Hepatocyte (in vitro differentiated cells): ENCODE measurements at places on chromosomes 11 and 22. TPM values are rescaled to one million over a fixed set of nuclear protein-coding genes. Genes with fewer than 3 reads are reported as not detected.

DNA sequence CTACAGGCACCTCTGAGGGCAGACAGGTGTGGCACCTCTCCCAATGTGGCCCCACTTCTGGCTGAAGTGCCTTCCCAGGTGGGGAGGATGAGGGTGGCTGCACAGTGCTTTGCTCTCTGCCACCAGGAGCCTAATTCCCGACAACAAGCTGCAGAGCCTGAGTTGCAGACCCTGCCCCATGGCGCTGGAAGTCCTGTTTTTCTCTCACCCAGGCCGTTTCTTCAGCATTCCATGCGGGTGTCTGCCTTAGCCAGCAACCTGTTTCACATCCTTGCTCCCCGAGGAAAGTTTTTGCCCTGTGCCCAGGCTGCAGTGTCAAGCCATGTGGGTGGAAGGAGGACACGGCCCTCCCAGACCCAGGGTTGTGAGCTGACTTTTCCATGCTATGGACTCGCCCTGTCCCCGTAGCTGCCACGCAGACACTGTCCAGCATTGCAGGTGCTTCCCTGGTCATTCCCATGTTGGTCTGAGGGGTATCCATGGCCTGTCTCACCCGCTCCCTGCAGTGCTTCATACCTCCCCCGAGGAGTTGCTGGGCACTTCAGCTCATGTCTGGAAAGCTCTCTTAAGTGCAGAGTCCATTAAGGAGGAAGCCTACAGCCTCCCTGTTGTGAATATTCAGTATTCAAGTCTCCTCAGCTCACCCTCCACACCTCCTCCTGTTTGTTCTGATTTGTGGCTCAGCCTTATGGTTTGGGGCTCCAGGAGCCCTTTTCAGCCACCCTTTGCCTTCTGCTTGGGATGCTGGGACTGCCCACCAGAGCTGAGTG, 2.9 kb downstream of the DAGLA start:
- DNase-seq = no peak

DNA sequence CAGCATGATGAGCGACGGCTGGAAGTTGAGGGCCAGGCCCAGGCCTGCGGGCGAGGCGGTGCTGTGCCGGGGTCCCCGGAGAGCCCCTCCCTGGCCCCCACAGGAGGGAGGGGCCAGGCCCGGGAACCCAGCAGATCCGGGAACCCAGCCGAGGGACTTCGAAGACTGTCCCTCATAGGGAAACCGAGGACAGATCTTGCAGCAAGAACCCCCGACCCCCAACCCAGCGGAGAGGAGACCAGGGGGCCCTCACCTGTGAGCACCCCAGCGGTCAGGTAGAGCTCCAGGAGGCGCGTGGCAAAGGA, 2.4 kb downstream of the SLC16A8 start:
- DNase-seq = no peak

DNA sequence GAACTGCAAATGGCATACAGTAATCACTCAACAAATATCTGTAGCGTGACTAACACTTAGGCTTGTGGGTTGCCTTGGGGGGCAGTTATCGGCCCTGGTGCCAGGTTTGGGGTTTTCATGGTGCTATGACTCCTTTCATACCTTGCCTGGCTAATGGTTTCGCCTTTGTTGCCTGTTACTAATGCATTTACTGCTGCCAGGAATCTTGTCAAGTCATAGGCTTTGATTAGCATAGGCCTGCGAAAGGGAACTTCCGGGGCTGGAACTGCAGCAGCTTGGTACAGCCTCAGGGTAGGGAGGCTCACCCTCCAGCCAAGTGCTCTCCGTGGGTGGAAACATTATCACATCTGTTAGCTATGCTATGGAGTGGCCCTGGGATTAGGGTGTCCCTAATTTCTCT, 13.2 kb downstream of the SLC25A18 start:
- no peak for DNase-seq

DNA sequence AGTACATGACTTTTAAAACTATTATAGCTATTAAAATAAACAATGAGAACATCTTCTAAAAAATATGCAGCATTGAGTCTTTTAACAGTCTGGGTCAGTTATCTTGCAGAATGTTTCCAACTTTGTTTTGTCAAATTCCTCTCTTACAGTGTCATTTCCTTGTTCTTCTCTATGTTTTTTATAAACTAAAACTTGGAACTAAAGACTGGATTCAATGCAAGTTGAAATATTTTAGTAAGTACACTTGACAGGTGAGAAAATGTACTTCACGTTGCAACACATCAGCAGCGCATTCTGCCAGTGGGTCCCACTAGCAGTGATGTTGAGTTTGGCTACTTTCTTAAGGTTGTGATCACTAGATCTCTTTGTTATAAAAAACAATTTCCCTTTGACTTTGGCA, 1407.6 kb upstream of the RAG2 start:
- DNase-seq = no peak

DNA sequence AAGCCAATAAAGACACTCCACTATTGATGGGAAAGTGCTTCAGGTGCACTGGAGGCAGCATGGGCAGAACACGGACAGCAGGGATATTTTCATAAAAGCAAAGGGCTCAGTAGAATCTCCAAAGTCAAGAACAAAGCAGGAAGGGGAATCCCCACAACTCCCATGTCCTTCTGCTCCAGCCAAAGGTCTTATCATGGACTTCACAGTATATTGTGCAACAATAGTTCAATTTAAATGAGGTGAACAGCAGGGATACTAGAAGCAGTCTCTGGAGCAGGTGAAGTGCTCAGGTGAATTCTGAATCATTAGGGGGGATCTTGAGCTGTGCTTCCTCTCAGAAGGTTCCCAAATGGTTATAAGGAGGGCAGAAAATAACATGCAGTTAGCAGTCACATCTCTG, 6.6 kb upstream of the OR2D2 start:
- DNase-seq = no peak

- no peak for DNase-seq
Observed at GRCh38 chr11:78768345-78768744, 193.7 kb upstream of the NARS2 start.

- no peak for DNase-seq
Observed at GRCh38 chr11:34542089-34542488, 28.5 kb upstream of the ELF5 start.

DNA sequence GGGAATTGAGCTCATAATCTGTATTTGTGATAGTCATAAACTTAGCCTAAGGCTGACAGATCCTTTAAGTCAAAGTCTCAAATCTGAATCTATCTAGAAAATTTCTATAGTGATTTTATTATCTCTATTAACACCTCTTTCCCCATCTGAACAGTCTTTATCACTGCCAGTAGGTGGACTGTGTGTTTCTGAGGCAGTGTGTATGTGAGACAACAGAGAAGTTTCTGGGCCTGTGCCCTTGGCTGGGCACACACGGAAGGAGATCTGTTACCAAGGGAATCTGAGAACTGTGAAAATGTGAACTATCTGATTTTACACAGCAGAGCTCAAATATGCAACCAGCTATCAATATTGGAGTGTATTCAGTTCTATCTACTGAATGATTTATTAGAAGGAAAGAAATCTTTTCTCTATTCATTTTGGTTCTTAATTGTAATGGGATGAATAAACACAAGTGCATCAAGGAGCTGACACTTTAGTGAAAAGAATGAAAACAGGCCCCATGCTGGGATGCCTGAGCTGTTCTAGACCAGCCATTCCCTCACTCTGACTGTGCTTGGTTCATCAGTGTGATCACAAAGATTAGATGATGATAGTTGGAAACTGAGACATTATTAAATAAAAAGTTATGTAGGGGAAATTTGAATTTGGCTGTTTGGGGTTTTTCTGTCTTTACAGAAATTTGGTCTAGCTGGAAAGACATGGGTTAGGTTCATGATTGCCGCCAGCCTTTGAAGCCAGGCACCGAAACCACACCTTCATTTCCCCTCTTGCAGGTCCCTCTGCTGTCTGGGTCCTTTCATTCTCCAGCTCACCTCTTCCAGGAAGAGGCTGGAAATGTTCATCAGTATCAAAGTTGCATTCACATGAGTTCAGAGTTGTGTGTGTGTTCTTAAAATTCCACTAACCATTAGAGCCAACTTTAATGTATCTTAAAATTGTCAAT, 68.1 kb downstream of the LIF start:
- DNase-seq = no peak

DNA sequence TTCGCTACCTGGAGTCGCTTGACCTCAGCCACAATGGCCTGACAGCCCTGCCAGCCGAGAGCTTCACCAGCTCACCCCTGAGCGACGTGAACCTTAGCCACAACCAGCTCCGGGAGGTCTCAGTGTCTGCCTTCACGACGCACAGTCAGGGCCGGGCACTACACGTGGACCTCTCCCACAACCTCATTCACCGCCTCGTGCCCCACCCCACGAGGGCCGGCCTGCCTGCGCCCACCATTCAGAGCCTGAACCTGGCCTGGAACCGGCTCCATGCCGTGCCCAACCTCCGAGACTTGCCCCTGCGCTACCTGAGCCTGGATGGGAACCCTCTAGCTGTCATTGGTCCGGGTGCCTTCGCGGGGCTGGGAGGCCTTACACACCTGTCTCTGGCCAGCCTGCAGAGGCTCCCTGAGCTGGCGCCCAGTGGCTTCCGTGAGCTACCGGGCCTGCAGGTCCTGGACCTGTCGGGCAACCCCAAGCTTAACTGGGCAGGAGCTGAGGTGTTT, 12.8 kb downstream of the TSKU start:
- DNase-seq = no peak

GRCh38 chr11:67371911-67372320, 1.5 kb downstream of the CLCF1 start:
- DNase-seq = no peak

DNA sequence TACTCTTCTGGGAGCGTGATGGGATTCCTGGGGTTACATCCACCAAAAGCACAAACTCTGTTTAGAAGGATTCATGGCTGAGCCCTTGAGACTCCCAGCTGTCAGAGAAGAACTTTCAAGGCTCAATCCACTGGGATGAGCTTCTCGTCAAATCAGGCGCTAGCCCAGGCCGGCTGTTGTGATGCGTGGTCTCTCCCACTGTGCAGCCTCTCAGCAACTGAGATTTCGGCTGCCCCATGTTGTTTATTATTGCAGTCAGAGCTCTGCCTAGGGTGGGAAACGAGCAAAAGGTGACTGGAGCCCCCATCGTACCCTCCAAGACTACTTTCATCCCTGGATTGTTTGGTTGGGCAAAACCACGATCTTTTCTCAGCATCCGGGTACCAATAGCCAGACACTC, 251.6 kb downstream of the ETS1 start:
- DNase-seq = no peak

DNA sequence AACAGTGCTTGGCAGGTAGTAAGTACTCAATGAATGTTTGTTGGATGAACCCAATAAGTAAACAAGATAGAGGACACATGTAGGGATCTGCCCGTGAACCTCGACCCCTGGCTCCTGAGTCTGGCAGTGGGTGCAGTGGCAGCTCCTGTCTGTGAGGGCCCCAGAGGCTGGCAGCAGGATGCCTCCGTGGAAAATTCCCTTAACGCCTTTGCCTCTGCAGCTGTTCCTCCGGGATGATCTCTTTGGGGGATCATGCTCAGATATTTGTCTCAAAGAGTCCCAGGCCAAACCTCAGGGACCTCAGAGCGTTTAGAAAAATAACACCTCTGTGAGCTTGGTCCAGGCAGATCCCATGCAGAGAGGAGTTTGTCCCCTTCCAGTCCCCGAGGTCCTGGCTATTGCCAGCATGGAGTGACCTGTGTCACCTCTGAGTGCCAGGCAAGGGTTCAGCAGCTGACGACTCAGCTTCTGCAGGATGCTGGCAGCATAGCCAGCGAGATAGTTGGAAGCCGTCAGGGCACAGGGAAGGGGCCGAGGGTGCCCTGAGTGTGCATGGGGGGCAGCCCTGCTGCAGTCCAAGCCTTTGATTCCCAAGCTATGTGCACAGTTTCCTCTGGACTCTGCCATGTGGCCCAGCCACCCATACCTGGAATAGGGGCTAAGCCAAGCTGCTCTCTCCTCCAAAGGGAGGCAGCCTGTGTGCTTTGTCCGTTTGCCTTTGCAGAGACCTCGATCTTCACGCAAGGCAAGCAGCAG, 613 bp upstream of the MCHR1 start:
- no peak for DNase-seq

GRCh38 chr22:21686634-21687393, 21.0 kb downstream of the PPIL2 start:
- DNase-seq = no peak

GRCh38 chr11:92711926-92712325, 257.5 kb upstream of the MTNR1B start:
- no peak for DNase-seq

DNA sequence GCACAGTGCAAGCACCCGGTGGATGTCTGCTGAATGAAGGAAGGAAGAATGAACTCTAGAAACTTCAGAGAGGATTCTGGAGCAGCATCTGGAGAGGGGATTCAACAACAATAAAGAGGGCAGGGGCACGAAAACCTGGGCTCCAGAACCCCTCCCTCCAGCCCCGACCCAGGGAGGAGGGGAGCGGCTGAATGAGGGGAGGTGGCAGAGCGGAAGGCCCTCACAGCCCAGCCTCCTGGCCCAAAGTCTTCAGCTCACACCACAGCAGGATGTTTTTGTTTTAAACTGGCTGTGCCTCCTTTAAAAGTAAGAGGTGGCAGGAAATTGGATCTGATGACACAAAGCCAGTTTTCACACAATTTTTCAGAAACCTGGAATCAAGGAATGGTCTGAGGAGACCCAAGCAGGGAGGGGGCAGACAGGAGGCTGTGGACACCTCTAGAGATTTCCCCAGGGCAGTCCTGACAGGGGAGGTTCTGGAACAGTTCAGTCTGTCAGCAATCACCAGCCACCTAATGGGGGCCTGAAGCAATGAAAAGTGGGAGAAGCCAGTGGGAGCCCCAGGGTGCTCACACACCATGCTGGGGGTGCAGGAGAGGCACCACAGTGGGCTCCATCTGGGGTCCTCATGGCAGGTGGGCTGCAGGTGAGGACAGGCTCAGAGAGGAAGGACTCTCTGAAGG, 44.4 kb upstream of the TCF20 start:
- DNase-seq = no peak

- peak; percentile 77 for DNase-seq
Observed at GRCh38 chr11:46119352-46120216, 1.7 kb downstream of the PHF21A start.

DNA sequence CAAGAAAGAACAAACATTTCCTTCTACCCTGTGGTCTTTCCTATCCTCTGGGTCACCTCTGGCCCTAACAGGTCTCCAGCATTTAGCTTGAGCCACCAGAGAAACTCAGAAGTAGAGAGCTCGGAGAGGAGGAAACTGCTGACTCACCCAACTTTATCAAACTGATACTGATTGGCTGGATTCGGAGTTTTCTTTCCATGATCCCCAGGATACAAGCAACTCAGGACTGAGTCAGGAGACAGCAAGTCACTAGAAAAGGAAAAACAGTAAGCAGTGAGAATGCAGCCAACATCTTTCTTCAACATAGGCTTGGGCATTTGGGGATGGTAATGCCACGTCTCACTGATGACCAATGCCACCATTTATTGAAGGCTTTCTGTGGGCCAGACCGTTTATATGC, 32.7 kb downstream of the THOC5 start:
- no peak for DNase-seq

The APOL5 gene
- total RNA-seq = not detected in 2 replicates

The YPEL1 gene
- 1.9 and 2.0 TPM in 2 replicates for total RNA-seq

The HBG1 gene
- total RNA-seq = not detected in 2 replicates

The FREY1 gene
- not detected in 2 replicates for total RNA-seq

The SCGB1C1 gene
- not detected in 2 replicates for total RNA-seq

The MISFA gene
- total RNA-seq = 1.8 TPM in 1 of 2 replicates, not detected in the other

The XKR3 gene
- 0.33 TPM in 1 of 2 replicates, not detected in the other for total RNA-seq

The ZNF215 gene
- 3.3 and 3.6 TPM in 2 replicates for total RNA-seq

The OR2AG2 gene
- total RNA-seq = 0.12 and 0.27 TPM in 2 replicates
